Frontal cortex (tissue), 4 donors: ENCODE measurements at places on chromosomes 1 and 21.

DNA sequence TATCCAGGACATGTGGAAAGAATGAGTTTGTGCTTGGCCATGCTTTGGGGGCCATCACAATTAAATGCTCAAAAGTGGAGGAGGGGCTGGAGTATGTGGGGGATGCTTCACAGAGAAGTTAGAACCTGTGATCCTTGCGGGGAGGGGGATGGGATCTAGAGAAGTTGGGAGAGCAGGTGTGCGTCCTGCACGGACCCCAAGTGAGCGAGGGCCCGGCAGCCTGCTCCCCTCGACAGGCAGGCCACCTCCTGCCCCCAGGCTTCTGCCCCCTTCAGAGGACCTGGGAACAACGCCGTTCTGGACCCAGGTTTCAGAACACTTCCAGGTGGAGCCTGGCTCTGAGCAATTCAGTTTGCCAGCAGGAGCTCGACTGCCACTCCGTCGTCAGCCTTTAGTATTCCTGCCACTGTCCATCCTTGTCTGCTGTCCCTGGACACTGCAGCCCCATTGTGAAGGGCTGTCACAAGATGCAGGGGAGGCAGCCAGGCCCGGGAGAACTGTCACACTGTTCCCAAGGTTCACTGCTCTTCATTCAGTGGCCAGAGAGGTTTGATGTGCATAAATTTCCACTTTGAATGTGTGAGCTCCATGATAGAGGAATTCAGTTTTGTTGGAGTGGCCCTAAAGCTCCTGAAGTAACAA lies 112.2 kb downstream of the DHRS3 start:
- DNase-seq, result no peak

GRCh38 chr1:112743174-112744008 lies 28.3 kb upstream of the PPM1J start:
- no peak for DNase-seq

DNA sequence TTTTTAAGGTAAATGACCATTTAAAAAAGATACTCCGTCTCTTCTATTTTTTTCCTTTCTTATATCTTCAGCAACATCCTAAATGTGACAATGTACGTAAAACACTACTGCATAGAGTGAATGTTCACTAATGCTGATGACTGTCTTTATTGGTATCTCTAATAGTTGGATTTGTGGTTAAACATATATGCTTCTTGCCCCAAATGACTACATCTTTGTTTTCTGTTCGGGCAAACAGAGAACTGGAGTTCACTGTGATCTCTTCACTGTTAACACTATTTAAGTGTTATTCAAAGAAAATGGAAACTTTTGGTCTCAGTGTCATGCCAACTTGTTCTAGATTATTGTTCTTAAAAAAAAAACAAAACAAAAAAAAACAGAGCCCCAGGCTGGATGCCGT lies 109.4 kb downstream of the KIF26B start:
- no peak for DNase-seq

GRCh38 chr1:15155888-15156741 lies 2.6 kb downstream of the TMEM51 start:
- DNase-seq, result no peak

GRCh38 chr1:93613898-93614297 lies 67.7 kb downstream of the BCAR3 start:
- DNase-seq, result no peak

GRCh38 chr1:55821234-55821633 lies 606.1 kb upstream of the USP24 start:
- no peak for DNase-seq

DNA sequence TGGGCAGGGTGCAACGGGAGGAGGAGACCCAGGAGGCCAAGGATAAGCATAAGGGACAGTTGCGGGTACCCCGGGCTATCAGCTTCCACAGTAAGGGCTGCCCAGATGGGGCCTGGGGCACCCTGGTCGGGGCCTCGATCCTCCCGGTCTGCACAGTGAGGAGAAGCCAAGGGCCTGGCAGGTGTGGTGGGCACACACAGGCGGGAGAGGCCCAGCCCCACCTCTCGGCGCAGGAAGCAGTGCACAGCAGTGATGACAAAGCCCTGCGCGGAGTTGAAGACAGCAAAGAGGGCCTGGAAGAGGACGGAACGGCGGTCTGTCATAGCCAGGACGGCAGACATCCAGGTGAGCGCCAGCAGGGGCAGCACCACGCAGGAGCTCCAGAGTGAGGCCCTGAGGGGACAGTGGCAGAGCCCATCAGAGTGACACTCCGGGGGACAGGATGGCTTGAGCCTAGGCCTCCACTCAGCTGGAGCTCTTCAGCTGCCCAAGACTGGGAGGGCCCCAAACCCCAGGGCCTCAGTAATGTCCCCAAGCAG lies 29.0 kb upstream of the COL16A1 start:
- no peak for DNase-seq

DNA sequence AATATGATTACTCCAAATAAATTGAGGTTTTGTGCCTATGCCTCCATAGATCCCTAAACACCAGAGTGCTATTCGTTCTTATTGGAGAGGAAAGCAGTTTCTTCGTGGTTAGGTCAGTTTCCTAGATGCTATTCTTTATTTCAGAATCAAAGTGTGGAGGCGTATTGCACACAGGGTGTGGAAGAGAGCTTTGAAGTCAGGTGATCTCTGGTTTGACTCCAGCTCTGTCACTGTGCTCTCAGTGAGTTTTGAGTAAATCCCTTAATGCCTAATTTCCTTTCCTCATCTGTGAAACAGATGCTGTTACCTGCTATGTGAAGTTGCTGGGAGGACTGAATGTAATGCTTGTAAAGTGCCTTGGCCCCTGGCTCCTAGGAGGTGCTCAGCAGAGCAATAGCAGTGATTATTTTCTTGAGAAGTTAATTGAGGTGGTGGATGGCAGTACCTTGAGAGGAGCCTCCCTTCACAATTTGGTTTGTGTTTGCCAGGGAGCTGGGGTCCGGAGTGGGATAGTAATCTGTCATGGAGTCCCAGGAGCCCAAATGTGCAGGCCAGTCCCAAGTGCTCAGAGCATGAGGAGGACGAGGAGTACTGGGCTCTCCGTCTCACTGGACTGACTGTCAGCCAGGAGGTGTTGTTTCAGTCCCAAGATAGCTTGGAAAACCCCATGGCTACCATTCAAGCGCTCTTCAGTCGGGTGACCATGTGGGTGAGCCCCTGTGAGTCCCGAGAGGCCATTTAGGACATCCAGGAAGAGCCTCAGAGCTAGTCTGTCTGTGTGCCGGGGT lies 14.9 kb downstream of the NTPCR start:
- DNase-seq, result no peak

DNA sequence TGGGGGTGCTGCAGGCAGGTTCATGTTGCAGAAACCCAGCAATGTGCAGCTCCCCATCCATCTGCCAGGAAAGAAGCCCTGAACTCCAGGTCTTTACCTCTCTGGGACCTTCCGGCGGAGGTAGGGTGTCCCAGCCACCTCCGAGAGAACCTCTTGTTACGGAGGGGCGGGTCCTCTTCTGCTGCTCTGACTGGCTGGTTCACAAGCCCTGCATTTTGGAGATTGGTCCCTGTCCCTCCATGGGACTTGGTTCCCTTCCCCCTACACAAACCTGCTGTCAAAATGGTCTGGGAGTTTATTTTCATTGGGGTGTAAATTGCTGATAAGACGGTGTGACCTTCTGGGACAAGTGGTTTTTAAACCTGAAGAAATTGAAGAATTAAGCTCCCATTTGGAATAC lies 8.0 kb upstream of the CELSR2 start:
- no peak for DNase-seq

- no peak for DNase-seq
These were observed 801 bp downstream of the RPS6KC1 start for GRCh38 chr1:213051881-213052202.

- DNase-seq, result no peak
These were observed 418.9 kb downstream of the PRDM2 start for GRCh38 chr1:14118691-14119485.

- no peak for DNase-seq
These were observed 24.6 kb downstream of the TEX35 start for GRCh38 chr1:178537382-178538090.

GRCh38 chr1:55375617-55376258 lies 160.6 kb upstream of the USP24 start:
- no peak for DNase-seq

DNA sequence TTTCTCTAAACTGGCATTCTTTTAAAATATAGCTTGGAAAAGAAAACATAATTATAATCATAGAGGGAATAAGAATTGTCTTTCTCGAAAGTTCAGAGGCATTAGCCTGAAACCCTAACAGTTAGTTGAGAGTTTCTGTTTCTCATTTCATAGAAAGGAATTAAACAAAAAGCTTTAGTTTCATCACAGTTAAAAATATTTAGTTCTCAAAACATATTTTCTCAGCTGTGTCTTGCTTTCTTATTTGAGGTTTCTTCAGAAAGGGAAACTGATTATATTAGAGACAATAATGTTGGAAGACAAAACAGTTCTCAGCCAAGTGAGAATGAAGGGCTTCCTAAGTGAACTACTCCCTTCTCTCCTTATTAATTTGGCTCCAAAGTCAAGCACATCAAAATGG lies 75.4 kb upstream of the C1orf105 start:
- DNase-seq, result no peak
